AG09309 (cell line): ENCODE measurements at places on chromosomes 5 and 9.

DNA sequence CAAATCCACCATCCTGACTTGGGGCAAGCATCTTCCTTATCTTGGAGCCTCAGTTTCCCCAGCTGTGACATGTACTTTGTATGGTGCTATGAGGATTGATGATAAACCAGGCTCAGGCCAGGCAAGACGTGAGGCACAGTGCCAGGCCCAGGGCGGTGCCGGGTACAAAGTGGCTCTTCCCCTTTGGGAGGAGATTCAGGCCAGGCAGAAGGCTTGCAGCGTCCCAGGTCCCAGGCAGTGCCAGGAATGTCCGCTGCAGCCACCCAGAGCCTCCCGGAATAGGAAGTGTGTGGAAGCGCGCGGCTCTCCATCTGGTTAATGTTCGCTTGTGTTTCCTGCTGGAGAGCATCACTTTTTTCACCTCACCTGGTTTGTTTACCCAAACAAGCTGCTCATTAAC is 12.6 kb upstream of the DENND1A start:
- DNase-seq = no peak

DNA sequence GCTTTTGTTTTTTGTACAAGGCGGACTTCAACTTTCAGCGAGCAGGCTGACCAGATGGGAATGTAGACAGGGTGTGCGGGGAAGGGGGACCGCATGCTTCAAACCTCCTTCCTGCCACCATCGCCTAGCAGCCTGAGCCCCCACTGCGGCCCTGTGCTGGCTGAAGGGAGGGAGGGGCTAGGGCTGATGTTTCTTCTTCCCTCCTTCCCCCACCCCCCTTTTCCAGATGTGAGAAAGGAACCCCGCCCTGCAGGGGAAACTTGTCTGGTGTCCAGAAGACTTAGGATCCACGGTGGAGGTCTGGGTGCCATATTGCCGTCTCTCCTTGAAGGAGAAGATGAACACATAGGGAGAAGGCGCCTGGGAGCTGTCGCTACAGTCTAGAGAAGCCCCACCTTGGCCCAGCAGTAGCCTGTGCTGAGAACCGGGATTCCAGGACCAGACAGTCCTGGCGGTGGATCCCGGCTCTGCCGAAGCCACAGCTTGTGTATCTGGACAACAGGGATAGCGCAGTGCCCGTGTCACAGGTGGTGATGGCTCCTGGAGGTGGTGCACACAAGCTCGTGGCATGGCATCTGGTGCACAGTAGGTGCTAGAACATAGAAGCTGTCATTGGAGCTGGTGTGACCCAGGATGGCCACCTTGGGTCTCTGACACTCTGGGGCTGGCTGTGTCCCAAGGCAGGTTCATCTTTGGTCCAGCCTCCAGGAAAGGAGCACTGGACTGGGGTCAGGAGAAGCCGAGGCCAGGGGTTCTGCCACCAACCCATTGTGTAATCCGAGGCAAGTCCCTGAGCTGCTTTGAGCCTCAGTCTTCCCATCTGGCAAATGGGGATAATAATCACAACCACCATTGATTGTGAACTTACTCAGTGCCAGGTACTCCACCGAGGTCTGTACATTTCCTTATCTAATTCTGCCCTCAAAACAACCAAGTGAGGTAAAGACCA is 205.6 kb downstream of the C9orf50 start:
- DNase-seq = no peak

- DNase-seq = no peak
Observed at GRCh38 chr5:116759860-116760640, 185.4 kb upstream of the SEMA6A start.

- no peak for DNase-seq
Observed at GRCh38 chr5:139688751-139689372, 40.7 kb downstream of the CXXC5 start.

DNA sequence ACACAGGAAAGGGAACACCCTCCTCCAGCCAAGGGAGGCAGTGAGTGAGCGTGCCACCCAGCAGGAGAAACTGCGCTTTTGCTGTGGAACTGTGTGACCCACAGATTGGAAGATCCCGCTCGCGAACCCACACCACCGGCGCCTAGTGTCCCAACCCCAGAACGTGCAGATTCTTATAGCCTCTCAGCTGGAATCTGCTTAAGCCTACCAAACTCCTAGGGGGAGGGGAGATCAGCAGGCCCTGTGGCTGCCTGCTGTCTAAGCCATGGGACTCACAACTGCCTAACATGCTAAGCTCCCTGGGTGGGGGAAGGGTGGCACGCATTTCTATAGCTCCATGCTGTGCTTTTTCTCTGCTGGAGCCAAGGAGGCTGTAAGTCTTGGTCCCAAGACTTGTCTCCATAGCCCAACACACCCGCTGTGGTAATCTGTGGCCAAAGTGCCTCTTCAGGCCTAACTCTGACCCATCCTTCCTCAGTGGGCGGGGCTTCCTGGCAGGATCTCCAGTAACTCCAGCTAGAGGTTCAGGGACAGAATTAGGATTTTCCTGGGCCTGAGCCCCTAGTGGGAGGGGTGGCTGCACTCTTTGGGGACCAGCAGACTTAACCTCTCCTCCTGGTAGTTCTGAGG is 485.0 kb downstream of the TAF11L14 start:
- DNase-seq = no peak

- DNase-seq = no peak
Observed at GRCh38 chr5:144548936-144549335, 378.3 kb downstream of the KCTD16 start.

DNA sequence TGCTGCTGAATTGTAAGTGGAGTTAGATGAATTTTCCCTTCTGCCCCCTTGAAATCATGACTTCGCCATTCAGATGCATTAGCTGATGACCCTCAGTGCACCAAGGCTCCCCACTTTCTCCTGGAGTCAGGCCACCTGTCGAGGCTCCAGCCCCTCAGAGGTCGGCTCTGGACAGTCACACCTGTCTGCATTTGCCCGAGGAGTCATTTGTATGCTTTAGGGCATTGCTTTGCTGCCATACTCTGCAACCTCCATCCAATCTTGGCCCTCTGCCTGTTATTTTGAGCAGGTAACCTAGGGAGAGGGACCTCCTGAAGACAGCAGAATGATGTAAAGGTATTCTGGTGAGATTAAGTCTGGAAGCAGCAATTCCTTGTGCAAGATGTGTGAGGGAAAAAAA is 144.8 kb downstream of the MACROH2A1 start:
- no peak for DNase-seq

- no peak for DNase-seq
Observed at GRCh38 chr5:27523629-27524028, 485.2 kb upstream of the CDH9 start.

DNA sequence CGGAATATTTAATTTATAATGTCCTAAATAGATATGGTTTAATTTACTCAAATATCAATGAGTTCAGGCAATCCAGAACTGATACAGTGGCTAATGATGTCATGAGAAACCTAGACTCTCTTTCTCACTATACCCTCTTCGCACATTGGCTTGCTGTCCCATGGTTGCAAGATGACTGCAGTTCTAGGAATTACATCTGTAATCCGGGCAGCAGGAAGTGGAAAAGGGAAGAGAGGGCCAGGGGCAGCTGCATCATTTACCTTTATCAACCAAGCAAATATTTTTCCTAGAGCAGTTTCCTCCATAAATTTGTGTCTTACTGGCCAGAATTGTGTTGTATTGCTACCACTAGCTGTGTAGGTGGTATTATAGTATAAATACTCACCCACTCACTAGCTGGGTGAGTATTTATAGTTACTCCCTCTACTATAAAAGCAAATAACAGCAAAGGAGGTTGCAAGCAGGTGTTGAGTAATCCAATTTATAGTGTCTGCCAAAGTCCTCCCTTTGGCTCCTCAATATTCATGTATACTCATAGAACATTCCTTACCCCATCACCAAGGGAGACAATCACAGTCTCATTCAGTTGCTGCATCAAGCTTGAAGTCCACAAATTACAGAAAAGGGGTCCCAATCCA is 168.8 kb downstream of the DROSHA start:
- no peak for DNase-seq

- no peak for DNase-seq
Observed at GRCh38 chr5:159230657-159231056, 21.3 kb upstream of the RNF145 start.

DNA sequence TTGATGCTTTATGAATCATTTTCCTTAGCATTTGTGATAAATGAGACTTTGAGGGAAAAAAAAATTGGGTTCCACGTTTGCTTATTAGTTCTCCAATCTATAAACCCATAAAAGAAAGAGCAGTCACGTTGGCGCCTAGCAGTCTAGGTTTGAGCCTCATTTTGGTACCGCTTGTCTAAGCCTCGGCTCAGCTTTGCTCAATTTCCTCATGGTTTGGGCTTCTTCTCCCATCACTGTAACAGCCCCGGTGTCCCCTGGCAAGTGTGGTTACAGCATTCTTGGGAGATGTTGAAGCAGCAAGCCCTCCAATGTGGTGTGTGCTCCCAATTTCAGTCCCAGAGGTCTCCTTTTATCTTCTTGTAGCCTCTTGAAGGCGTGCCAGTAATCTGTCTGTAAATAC is 578.4 kb downstream of the CDK5RAP2 start:
- DNase-seq = no peak

DNA sequence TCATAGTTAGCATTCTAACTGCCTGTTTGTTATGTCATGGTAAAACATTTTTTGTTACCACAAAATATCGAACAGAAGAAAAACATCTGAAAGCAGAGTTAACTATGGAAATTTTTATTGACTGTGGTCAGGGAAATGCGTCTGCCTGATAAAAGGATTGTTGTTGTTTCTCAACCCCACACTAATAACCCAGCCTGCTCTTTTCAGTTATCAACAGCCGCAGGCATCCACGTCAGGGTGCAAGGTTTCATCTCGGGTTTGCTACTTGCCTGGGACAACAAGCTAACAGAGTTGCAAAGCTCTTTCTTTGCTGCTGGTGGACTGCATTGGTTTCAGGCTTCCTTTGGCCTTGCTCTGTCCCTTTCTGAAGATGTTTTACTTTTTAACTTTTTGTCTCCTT is 969.2 kb downstream of the CDH18 start:
- DNase-seq = no peak

DNA sequence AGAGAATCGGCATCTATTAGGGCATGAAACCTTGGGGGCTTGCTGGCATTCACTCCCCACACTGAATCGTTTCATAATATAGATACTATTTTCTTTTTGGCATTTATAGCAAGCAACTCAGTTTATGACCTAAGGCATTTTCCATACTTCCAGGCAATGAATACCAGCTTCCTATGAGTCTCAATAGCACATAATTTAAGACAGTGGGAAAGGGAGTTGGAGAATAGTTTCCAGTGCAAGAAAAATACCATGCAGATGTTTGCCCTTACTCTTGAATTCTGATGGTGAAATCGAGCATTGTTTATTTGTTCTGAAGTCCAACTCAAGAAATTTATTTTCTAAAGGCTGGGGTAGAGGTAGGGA is 175.8 kb upstream of the KLF9 start:
- peak; percentile 80 for DNase-seq

GRCh38 chr9:3331801-3332200 is 194.0 kb downstream of the RFX3 start:
- no peak for DNase-seq

DNA sequence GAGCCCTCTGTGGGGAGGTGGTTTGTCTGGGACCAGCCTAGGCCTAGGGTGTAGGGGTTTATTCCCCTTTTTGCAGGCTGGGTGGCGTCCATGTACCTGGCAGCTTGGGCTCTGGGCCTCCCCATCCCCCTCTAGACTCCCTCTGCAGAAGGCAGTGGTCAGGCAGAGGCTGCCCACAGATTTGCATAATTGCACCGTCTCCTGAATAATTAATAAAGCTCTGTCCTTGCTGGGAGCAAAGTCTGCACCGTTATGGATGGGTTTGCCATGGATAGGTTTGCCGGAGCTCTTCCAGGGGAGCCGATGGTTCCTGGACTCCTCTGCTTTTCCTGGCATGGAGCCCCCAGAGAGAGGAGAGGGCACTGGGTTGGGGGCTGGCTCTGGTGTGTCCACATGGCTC is 60.4 kb downstream of the DAB2IP start:
- DNase-seq = no peak

GRCh38 chr9:91253488-91253887 is 108.2 kb downstream of the AUH start:
- DNase-seq = no peak

DNA sequence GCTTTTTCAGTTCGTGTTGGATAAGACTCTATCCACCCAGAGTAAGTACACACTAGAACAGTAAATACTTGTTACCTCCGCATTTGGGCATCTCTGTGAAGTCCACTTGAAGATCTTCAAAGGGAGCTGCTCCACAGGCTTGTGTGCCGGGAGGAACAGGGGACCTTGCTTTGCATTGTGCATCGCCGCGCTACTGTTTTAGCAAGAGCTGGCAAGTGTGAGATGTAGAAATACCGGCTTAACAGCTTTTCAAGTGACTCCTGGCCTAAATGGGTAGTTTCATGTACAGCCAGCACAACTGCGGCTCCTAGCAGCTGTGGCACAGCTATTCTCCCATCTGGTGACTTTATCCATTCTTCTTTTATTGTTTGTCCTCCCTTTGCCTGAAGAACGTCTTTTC is 8.4 kb upstream of the ZNF354C start:
- no peak for DNase-seq

GRCh38 chr5:4018007-4018406 is 422.4 kb downstream of the IRX1 start:
- no peak for DNase-seq

- no peak for DNase-seq
Observed at GRCh38 chr5:151132963-151133362, 24.6 kb downstream of the ANXA6 start.

GRCh38 chr9:113577525-113578261 is 114.2 kb downstream of the RGS3 start:
- DNase-seq = no peak

DNA sequence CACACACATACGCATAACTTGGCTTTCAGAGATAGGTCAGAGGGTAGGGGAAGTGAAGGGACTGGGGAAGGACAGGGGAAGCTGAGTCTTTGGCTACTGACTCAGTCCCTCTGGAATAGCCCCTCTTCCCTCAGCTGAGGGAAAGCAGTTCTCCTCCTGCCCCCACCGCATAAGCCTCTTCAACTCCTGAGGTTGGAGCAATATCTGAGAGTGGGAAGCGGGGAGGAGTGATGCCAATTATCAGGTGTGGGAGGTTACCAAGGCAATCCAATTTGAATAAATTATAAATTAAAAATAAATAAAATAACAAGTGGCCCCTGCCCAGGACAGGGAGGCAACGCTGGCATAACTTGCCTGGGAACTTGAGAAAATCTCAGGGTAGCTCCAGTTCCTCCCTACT is 1.7 kb upstream of the STOML2 start:
- no peak for DNase-seq

GRCh38 chr9:132487351-132487791 is 77.4 kb downstream of the CFAP77 start:
- no peak for DNase-seq

DNA sequence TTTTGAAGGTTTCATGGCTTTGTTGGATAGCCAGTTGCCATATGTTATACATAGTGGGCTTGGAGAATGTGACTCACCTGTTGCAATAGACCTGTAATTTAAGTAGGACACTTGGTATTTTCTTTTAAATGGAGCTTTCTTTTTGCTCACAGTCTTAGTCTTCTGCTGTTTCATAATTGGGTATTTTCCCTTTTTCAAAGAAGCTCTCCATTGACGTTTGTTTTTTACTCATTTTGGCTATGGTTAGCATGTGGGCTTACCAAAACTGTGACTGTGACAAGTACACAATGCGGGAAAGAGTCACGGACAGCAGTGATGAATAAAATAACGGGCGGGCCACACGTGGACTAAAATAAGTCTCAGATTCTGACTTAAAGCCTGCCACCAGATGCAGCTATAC is 23.2 kb upstream of the RNF20 start:
- DNase-seq = no peak
